GM12865 (cell line): ENCODE measurements at places on chromosomes 4 and X.

- peak; percentile 30 for DNase-seq
Observed at GRCh38 chrX:110145854-110146253, 142.9 kb downstream of the TMEM164 start.

GRCh38 chr4:149634368-149634767, 181.3 kb downstream of the IQCM start:
- DNase-seq: no peak

- no peak for DNase-seq
Observed at GRCh38 chrX:73401591-73402266, 45.1 kb upstream of the CDX4 start.

- DNase-seq: no peak
Observed at GRCh38 chr4:146585761-146586333, 52.8 kb upstream of the POU4F2 start.

DNA sequence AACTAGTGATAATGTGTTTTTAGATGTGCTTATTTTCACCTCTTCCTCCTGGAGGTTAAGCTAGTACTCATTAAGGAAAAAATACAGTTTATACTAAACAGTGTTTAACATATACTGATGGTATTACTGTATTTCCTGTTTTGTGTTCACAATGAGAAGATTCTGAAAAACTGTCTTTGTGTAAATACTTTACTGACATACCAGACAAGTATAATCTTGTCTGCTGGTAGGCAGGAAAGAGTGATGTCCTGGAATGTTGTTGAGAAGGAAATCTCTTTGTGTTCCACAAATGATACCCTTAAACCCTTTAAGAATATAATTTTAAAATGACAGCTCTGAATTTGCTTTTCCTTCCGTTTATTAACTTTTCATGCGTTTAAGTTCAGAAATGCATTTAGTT, 205.5 kb upstream of the NUDT6 start:
- DNase-seq: no peak

DNA sequence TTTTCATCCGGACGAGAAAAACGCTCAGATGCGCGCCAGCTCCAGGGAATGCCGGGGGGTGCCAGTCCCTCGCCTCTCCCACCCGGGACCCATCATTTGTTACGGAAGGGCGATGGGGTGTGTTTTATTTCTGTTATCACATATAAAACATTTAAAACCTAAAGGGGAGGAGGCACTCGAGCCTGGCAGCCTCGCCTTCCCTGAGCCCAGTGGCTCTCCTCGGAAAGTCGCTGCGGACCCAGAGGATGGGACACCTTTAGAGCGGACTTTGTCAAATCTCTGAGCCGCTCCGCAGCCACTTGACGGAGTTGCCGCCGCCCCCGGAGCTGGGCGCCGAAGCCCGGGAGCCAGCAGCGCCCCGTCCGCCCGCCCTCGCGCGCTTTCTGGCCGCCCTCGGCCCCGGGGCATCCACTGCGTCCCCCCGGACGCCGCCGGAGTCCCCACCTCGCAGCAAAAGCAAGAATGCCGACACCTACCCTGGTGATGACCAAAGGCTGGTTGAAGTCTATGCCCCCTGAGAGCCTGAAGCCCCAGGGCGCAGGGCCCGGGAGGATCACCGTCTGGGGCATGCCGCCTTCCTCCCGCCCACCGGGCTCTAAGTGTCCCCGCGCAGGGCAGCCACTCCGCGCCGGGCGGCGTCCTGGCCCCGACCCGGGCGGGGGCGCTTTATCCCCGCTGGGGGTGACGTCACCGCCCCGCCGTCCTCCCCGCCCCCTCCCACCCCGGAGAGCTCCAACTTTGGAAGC, at the start of gene PDLIM3:
TSS of gene PDLIM3 (minus strand) at position 642 of the 746 bp plus-strand sequence. CDS start at position 569, 73 bp downstream.
- DNase-seq: no peak

DNA sequence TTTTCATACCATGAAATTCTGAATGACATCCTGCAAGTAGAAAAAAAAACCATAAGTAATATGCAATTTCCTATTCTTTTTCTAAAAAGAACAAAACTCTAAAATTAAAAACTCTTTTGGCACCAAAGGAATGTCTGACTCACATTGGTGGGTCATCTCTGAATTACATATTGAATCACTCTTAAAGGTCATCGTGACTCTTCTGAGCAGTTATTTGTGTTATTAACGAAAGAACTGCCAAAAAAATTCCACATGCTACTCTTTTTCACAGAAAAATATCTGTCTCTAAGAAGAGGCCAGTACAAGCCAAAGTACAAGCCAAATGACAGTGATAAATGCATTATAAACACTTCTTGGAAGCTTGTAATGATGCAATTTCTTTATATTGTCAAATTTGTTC, 282.2 kb downstream of the GUCY2F start:
- DNase-seq: no peak

- DNase-seq: no peak
Observed at GRCh38 chr4:99891351-99891750, 2.9 kb downstream of the LAMTOR3 start.

GRCh38 chr4:92566269-92566668, 262.5 kb downstream of the GRID2 start:
- no peak for DNase-seq

GRCh38 chrX:132474544-132475248, 14.1 kb downstream of the MBNL3 start:
- DNase-seq: no peak

DNA sequence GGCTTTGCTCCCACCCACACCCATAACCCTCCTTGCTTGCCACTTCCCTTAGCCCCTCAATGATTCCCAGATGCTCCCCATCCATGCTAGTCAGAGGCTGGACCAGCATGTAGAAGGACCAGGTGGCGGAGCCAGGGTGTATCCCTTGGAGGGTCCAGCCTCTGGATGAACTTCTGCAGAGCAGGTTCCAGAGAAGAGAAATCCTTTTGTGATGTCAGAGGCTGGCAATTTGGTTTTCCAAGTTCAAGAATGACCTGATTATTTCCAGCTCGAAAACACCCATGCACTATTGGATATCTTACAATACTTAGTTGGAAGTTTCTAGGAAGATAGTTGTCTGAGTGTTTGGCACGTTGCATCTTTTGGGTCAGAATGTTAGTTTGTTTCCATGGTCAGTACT, 168.3 kb upstream of the RPS6KA3 start:
- no peak for DNase-seq

- no peak for DNase-seq
Observed at GRCh38 chr4:22339491-22339890, 176.4 kb downstream of the ADGRA3 start.

- DNase-seq: no peak
Observed at GRCh38 chrX:123432361-123433150, 248.5 kb downstream of the GRIA3 start.

- no peak for DNase-seq
Observed at GRCh38 chr4:27251771-27252170, 391.1 kb downstream of the STIM2 start.

DNA sequence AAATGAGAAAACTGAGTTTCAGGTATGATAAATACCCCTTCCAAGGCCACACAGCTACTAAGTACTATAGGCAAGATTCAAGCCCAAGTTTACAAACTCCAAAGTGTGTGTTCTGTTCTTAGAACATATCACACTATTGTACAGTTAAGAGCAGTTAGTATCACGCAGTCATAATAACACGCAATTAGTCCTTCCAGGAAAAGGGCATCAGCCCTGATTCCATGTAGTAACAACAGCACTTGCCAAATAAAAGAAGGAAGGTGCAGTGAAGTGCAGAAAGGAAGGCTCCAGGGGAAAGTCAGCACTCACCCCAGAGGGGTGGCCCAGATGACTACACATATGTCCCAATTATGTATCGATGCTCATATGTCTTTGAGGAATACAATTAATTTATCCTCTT, 4.4 kb downstream of the TASL start:
- no peak for DNase-seq

DNA sequence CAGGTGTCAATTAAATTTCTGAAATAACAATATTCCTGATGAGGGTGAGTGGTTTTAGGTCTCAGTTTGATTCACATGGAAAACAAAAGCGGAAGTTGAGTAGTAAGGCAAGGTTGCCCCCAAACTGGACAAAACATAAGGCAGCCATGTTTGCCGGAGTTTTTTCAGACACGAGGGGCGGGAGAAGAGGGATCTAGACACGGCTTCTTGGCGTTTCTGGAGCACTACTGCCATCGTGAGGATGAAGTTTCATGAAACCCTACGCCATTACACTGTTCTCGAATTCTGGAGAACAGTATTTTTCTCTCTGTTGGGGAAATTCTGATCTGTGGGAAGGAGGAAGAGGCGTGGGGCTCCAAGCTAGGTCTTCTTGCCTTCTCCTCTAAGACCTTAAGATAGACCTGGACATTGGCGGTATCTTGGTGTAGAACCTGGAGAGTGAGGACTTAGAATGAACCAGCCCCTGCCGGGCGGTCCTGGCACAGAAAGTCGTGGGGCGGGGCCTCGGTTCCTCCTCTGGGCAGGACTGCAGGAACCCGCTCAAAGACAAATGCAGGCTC, 160.3 kb downstream of the OR13H1 start:
- peak; percentile 34 for DNase-seq

DNA sequence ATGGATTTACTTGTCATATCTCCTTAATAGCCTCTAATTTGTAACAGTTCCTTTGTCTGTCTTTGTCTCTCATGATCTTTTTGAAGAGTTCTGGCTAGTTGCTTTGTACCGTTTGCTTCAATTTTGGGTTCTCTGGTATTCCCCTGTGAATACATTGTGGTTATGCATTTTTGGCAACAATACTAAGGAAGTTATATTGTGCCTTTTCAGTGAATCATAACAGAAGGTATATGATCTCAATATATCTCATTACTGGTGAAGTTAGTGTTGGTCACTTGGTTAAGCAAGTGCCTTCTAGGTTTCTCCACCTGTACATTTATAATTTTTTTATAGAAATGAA, 48.6 kb downstream of the DCLK2 start:
- peak; percentile 42 for DNase-seq

DNA sequence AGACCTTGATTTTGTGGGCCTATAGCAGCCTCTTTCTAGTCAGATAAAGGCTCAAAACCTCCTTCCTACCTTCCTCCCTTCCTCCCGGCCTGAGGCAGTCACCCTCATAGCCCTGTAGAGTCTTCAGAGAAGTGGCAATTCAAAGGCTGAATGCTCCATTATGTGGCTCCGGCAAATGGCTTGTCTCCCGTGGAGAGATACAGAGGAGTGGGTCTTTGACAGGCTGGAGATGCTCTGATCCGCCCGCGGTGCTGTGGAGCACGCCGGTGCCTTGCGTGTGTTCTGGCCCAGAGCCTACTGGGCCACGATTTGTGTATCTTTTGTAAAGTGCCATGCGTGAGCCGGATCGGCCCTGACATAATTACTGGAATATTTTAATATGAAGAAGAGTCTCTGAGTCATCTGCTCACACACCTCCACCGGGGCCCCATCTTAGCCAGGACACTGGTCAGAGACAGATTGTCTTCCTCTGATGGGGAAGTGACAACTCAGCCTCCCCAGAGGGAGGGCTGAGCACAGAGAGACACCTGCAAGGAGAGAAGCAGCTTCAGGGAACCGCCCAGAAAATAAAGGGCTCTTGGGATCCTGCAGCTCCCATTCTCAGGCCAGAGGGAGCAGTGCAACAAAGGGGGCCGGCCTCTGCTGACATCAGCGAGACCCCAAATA, 88.7 kb downstream of the DCTD start:
- DNase-seq: no peak

DNA sequence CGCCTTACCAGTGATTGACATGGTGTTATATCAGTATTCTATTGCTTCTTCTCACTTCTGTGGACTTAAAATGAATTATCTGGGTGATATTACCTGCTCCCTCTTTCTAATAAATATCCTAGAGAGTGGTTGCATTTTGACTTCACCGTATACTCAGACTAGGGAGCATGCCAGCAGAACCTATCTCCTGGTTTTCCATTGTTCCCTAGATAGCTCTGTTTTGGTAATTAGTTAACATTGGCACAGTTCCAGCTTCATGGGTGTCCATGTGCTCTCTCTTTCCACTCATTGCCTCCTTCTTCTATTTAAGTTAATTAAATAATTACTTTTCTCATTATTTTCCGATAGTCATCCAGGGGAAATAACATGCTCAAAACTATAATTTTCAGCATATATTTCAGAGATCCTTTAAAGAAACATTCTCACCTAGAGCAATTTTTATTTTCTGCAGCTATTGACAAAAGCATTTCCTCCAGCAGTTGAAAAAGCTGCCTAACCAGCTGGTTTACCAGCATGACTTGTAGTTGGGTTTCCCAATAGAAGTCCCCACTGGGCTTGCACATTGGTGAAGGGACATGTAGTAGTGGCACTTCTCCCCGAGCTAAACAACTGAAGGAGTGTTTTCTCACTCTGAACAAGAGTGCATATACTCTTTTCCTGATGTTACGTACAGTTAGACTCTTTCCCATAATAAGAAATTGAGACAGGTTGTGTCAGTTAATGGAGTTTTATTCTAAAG, 27.9 kb upstream of the PAPSS1 start:
- no peak for DNase-seq

GRCh38 chrX:12771445-12772069, 19.7 kb upstream of the PRPS2 start:
- DNase-seq: peak; percentile 84

GRCh38 chr4:102308032-102308799, 37.1 kb downstream of the SLC39A8 start:
- DNase-seq: no peak
